ENCODE measurements at places on chromosomes 13 and 19. TPM values are rescaled to one million over a fixed set of nuclear protein-coding genes. Genes with fewer than 3 reads are reported as not detected.

The ACER1 gene
- polyA plus RNA-seq, result 0.66 TPM

The ZNF324 gene
- polyA plus RNA-seq, result 5.0 TPM

The SHC2 gene
- polyA plus RNA-seq, result 2.2 TPM

The ZNF846 gene
- 8.0 TPM for polyA plus RNA-seq

The ZNF493 gene
- polyA plus RNA-seq, result 3.8 TPM

The CALR3 gene
- 0.04 TPM for polyA plus RNA-seq

The NCR1 gene
- polyA plus RNA-seq, result not detected

DNA sequence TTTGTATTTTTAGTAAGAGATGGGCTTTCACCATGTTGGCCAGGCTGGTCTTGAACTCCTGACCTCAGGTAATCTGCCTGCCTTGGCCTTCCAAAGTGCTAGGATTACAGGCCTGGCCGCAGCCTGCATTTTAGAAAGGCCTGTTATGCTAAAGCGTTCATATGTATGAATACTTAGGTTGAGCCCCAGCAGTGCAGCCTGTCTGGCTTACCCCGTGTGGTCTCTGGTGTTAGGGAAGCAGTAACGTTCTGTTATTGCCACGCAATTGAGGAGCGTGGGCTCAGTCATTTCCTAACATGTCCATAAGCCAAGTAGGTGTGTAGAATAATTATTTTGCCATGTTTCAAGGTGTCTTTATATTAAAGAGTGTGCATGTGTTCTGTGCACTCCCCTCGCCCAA lies 14.3 kb downstream of the HNRNPM start:
- H3K27ac ChIP-seq, result no peak overlapping the region
- DNase-seq, result no peak
- H3K36me3 ChIP-seq, result peaks cover 16% of the 10 kb centered on the region
- peaks cover 3% of the 10 kb centered on the region for H3K4me1 ChIP-seq

DNA sequence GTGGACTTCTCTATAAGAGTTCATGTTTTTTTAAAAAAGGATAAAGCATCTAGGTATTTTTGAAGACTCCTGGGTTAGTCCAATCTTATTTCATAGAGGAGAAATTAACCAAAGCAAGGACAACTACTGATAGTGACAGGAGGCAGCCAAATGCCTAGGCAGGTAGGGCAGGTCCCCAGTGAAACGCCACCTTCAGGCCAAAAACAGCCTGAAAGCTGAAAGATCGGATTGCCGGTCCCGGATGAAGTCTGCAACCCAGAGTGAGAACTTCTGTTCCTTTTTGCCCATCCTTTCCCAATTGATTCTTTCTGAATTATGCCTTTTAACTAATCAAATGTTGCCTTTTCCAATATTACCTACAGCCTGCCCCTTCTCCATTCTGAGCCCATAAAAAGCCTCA lies 6.1 kb upstream of the GGACT start:
- no peak for DNase-seq
- H3K27ac ChIP-seq, result no peak overlapping the region
- no peaks in the 10 kb centered on the region for H3K4me1 ChIP-seq
- H3K36me3 ChIP-seq, result no peaks in the 10 kb centered on the region

GRCh38 chr19:30344446-30345425 lies 27.4 kb upstream of the ZNF536 start:
- no peaks in the 10 kb centered on the region for H3K27me3 ChIP-seq
- no peak overlapping the region for H3K4me3 ChIP-seq
- H3K27ac ChIP-seq, result no peak overlapping the region

- peak overlapping the region; percentile 92 for H3K27ac ChIP-seq
- H3K36me3 ChIP-seq, result no peaks in the 10 kb centered on the region
- peaks cover 39% of the 10 kb centered on the region for H3K4me1 ChIP-seq
- DNase-seq, result no peak
- H3K4me3 ChIP-seq, result peak overlapping the region; percentile 79
Observed at GRCh38 chr13:46554951-46555350, 2.0 kb downstream of the LRCH1 start.

DNA sequence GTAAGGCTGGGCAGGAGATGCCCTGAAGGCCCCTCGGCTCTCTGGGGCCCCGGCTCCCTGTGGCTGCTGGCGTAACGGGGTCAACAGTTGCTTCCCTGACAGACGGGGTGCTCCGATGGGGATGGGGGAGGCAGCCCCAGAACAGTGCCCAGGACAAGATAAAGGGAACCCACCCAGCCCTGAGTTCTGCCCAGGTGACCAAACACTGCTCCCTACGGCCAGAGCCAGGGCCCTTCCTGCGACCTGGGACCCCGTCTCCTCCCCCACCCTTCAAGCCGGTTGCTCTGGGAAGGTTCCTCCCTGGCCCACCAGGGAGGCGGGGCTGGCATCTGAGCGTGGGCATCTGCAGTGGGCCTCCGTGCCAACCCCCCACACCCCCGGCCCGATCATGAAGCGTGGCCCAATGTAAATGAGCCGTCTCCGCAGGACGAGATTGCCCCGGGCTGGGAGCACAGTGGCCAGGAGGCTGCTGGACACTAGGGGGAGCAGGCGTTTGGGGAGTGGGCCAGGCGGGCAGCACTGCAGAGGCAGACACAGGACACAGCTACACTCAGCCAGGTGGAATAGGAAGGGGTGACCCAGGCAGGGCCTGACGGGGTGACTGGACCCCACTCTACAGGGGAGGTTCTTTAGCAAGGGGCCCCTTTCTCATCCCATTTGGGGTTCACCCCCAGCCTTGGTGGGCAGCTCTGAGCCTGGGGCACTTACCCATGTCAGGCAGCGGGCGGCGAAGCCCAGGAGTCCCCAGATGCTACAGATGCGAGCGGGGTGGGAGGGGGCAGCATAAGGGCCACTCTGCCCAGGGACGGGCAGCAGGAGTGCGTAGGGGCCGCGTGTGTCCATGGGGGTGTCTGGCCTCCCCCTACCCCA lies 1.2 kb upstream of the NKPD1 start:
- H3K27me3 ChIP-seq, result no peaks in the 10 kb centered on the region
- H3K4me1 ChIP-seq, result peaks cover 49% of the 10 kb centered on the region
- no peak overlapping the region for H3K27ac ChIP-seq
- peak overlapping the region; percentile 7 for H3K4me3 ChIP-seq
- DNase-seq, result no peak
- no peaks in the 10 kb centered on the region for H3K36me3 ChIP-seq

DNA sequence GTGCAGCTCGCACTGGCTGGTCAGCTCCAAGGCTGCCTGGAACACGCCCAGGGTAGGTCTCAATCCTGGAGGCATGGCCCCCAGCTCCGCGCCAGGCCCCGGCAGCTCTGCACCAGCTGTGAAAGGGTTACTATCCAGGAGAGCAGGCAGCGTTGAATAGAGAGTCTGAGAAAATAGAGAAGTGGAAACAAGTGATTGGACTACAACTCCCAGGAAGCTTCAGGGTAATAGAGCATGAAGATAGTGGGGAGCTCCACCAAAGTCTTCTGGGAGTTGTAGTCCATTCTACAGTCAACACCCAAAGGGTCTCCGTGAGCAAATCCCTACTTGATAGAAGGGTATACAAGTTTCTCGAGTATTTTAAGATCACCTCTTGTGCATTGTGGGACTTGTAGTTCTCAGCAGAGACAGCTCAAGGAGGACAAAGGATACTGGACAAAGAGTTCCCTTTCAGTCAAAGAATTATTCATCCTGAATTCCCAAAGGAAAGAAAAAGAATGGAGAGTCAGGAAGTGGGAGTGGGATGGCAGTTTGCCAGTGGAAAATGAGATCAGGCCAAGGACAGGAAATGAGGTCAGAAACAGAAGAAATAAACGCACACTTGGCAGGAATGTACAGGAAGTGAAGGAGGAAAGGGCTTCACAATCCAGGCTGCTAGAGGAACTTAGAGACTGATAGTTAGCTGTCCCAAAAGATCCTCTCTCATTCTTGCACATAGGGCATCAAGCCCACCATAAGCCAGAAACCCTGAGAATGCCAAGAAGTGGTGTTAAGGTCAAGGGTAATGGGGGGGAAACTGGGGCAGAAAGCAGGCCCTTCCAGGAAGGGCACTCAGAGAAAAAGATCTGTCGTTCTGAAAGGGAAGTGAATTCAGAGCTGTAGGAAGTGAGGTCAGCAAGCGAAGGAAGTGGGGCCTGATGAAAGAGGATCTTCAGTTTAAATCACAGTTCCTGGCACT lies 5.5 kb upstream of the MAMSTR start:
- peaks cover 6% of the 10 kb centered on the region for H3K36me3 ChIP-seq
- no peak overlapping the region for H3K4me3 ChIP-seq
- peak overlapping the region; percentile 63 for H3K27ac ChIP-seq
- DNase-seq, result peak; percentile 76
- no peaks in the 10 kb centered on the region for H3K27me3 ChIP-seq

DNA sequence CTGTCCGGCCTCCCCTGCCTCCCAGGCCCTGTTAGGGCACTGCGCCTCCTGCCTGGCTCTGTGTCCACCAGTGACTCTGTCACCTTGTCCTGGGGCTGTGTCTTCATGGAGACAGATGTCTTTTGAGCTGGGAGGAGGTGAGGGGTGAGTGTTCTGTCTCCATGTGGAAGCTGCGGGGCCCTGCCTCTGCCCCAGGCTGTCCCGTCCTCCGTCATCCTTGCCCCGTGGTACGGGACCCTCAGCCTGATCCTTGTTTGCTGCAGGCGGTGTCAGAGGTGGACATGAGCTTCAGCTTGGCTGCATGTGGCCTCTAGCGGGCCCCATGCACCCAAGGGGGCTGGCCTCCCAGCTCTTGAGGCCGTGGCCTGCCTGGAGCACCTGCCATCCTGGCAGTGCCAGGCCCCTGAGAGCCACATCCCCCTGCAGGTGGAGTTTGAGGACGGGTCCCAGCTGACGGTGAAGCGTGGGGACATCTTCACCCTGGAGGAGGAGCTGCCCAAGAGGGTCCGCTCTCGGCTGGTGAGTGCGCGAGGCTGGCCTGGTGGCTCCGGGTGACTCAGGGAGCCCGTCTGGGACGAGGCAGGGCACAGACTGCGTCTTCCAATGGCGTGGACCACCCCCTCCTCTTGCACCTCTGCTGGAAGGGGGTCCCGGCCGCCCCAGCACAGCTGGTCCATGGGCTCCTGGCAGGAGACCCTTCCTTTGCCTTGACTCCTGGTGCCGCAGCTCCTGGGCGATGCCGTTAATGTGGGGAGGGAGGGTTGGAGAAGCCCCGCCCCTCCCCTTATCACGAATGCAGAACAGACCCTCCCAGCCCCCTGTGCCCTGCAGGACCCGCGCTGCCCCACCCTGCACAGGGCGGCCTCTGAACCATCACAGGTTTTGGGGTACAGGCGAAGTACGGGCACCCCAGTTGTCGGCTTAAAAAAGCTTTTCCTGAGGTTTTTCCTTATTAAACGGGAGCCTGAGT lies 181.3 kb downstream of the KDM4B start:
- no peak for DNase-seq
- no peaks in the 10 kb centered on the region for H3K27me3 ChIP-seq
- H3K4me1 ChIP-seq, result peaks cover 21% of the 10 kb centered on the region
- H3K36me3 ChIP-seq, result peaks cover 8% of the 10 kb centered on the region
- no peak overlapping the region for H3K4me3 ChIP-seq

GRCh38 chr19:399370-399769 lies 9.6 kb downstream of the C2CD4C start:
- H3K4me3 ChIP-seq, result no peak overlapping the region
- no peak for DNase-seq
- no peaks in the 10 kb centered on the region for H3K36me3 ChIP-seq
- no peaks in the 10 kb centered on the region for H3K4me1 ChIP-seq

- H3K4me1 ChIP-seq, result peaks cover 25% of the 10 kb centered on the region
- no peaks in the 10 kb centered on the region for H3K36me3 ChIP-seq
- DNase-seq, result peak; percentile 92
- no peaks in the 10 kb centered on the region for H3K27me3 ChIP-seq
- H3K27ac ChIP-seq, result peak overlapping the region; percentile 63
Observed at GRCh38 chr13:34044660-34045080, 226.7 kb downstream of the RFC3 start.

- H3K36me3 ChIP-seq, result no peaks in the 10 kb centered on the region
- no peaks in the 10 kb centered on the region for H3K27me3 ChIP-seq
- no peak overlapping the region for H3K27ac ChIP-seq
- no peak overlapping the region for H3K4me3 ChIP-seq
- peaks cover 10% of the 10 kb centered on the region for H3K4me1 ChIP-seq
- DNase-seq, result no peak
Observed at GRCh38 chr19:44593294-44593693, 20.1 kb upstream of the IGSF23 start.

- peaks cover 39% of the 10 kb centered on the region for H3K4me1 ChIP-seq
- no peak overlapping the region for H3K4me3 ChIP-seq
- H3K36me3 ChIP-seq, result no peaks in the 10 kb centered on the region
- H3K27ac ChIP-seq, result no peak overlapping the region
Observed at GRCh38 chr13:34360702-34361101, 542.8 kb downstream of the RFC3 start.

DNA sequence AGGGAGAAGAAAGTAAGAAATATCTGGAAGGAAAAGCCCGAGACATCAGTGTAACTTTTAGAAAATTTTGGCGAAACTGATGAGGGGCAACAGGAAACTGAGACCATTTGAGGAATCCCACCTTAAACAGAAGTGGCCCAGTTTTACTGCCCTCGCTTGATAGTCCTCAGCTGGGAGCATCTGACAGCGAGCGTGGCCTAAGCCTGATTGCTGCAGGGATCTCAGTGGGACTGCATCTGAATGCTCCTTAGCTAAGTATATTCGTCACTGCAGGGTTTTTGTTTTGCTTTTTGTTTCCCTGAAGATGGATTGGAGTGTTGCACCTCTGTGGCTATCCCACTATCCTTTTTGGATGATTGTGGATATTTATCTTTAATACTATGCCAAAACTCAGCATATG lies 262.7 kb upstream of the KLHL1 start:
- no peaks in the 10 kb centered on the region for H3K36me3 ChIP-seq
- H3K27ac ChIP-seq, result no peak overlapping the region
- H3K4me3 ChIP-seq, result no peak overlapping the region
- DNase-seq, result no peak

- H3K36me3 ChIP-seq, result no peaks in the 10 kb centered on the region
- no peaks in the 10 kb centered on the region for H3K27me3 ChIP-seq
- no peak overlapping the region for H3K4me3 ChIP-seq
Observed at GRCh38 chr13:63201493-63201892, 1785.8 kb upstream of the PCDH20 start.

GRCh38 chr13:114071991-114072390 lies 60.4 kb downstream of the RASA3 start:
- no peak overlapping the region for H3K4me3 ChIP-seq
- H3K4me1 ChIP-seq, result peaks cover 3% of the 10 kb centered on the region
- H3K27me3 ChIP-seq, result no peaks in the 10 kb centered on the region
- DNase-seq, result no peak

GRCh38 chr13:44955406-44955805 lies 33.9 kb downstream of the NUFIP1 start:
- H3K27ac ChIP-seq, result no peak overlapping the region
- DNase-seq, result no peak
- H3K36me3 ChIP-seq, result peaks cover 5% of the 10 kb centered on the region
- no peak overlapping the region for H3K4me3 ChIP-seq
- no peaks in the 10 kb centered on the region for H3K4me1 ChIP-seq
- no peaks in the 10 kb centered on the region for H3K27me3 ChIP-seq
